ENCODE measurements at places on chromosomes 12 and 14.

GRCh38 chr12:42442888-42443287 is 116.9 kb downstream of the PPHLN1 start:
- no peak for DNase-seq

DNA sequence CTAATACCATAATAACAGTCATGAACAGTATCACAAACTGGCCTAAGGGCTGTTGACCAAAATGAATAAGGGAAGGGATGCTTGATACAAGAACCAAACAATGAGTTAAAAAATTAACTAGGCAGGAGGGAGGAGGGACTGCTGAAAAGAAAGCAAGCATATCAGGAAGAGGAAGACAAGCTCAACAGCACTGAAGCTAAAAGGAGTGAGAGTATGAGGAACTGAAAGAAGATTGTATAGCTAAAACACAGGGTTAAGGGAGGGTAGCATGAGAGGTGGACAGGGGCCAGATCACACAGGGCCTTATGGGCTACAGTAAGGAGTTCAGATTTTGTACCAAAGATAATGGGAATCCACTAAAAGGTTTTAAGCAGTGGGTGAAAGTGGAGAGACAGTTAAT is 34.1 kb downstream of the ITGA7 start:
- DNase-seq: no peak

DNA sequence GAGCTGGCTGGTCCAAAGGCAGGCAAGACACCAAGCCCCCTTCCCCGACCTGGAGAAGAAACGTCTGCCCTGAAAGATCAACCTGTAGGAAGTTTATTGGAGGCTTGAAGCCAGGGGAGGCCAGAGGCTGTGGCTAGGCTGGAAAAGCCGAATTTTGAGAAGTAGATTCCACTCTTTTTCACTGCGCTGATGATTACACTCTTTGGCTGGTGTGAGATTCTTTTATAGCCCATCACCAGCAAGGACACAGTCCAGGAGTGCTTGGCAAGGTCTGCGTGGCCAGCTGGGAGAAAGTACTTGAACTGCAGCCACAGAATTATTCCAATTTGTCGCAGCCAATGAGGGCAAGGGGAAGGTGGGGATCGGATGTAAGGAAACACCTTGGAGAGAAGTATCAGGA is 45.0 kb downstream of the SYNE3 start:
- no peak for DNase-seq

- DNase-seq: peak; percentile 40
These were observed 2.2 kb upstream of the PTHLH start for GRCh38 chr12:27974735-27975221.

DNA sequence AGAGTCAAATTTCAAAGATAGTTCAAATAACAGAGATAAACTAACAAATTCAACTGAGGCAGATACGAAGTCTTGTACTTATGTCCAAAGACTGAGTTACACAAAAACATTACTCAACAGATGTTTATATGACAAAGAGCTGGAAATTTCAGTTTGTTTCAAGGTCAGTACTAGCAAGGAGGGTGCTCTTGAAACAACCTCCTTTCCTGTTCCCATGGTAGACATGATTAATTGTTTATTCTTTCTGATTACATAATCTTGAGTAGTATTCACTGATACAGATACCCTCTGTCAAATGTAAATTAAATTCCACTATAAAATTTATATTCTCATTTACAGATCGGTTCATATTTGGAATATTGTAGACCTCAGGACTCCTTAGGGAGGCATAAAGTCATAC is 23.4 kb downstream of the TSPAN8 start:
- DNase-seq: peak; percentile 15

GRCh38 chr14:23641915-23642588 is 5.9 kb downstream of the DHRS2 start:
- DNase-seq: no peak

DNA sequence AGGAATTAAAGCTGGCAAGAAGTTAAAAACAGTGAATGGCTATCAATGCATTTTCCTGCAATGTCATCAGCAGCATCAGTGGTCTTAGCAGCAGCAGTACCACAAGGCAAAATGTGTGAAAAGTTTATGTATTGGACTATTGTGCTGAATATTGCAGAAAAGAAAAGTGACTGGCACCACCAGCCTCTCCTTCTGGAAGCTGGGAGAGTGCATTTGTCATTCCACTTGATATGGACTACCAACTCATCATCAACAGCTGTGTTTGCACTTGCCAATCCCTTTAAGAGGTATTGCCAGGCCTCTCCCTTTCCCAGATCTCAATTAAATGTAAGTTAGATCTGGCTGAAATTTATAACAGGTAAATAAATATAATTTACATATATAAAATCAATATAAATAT is 151.0 kb upstream of the GZMB start:
- DNase-seq: no peak

- peak; percentile 54 for DNase-seq
These were observed 9.8 kb upstream of the PARP11 start for GRCh38 chr12:3882896-3883564.

- peak; percentile 94 for DNase-seq
These were observed 3.4 kb downstream of the GSG1 start for GRCh38 chr12:13099844-13100604.

- DNase-seq: no peak
These were observed 707.7 kb upstream of the NOVA1 start for GRCh38 chr14:27305441-27305945.

DNA sequence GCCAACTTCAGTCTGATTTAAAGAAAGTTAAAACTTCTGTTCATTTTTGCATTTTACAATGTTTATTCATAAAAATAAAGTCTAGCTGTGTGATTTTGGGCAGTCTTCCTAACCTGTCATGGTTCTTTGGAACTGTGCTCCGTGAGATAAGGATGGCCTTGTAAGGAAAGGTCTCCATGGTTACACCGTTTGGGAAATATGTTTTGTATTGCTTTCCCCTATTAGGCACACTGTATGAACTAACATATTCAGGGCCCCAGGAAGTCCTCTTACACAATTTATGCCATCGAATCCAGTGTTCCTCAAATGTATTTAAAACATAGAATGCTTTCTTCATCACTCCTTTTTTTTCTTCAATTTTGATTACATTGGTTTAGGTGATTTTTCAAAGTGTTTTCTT is 54.5 kb downstream of the APAF1 start:
- no peak for DNase-seq

- no peak for DNase-seq
These were observed 10.7 kb downstream of the PRH1 start for GRCh38 chr12:10873378-10873777.

DNA sequence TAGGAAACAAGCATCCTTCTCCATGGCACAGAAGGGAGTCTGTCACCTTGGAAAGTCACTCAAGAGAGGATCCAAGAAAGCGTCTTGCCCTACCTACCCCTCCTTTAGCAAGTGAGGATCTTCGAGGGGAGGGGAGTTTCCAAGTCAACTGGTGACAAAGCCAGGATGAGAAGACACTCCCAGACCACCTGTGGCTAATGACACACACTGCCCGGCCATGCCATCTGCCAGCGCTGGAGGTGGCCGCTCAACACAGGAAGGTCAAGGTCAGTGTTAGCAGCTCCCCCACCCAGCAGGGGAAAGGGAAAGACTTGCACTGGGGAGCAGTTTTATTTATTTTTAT is 41.3 kb downstream of the ELK3 start:
- DNase-seq: no peak

DNA sequence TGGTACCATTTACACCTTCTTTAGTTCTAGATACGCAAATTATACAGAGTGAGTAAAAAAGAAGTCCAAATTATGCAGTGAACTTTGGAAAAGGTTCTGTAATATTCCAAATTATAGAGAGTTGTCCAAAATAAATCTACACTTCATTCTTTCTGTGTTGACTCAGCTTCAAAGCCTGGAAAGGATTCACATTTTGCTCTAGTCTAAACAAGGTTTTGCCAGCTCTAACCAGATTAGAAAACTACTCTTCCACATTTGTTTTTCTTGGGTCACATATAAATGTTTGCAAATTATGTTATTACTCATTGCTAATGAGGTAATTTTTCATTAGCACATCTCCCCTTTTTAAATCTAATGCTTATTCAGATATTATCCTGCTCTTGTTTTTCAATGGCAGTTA is 1562.4 kb upstream of the SEL1L start:
- DNase-seq: no peak

- DNase-seq: peak; percentile 87
These were observed 776 bp downstream of the RDH5 start for GRCh38 chr12:55720894-55721444.

DNA sequence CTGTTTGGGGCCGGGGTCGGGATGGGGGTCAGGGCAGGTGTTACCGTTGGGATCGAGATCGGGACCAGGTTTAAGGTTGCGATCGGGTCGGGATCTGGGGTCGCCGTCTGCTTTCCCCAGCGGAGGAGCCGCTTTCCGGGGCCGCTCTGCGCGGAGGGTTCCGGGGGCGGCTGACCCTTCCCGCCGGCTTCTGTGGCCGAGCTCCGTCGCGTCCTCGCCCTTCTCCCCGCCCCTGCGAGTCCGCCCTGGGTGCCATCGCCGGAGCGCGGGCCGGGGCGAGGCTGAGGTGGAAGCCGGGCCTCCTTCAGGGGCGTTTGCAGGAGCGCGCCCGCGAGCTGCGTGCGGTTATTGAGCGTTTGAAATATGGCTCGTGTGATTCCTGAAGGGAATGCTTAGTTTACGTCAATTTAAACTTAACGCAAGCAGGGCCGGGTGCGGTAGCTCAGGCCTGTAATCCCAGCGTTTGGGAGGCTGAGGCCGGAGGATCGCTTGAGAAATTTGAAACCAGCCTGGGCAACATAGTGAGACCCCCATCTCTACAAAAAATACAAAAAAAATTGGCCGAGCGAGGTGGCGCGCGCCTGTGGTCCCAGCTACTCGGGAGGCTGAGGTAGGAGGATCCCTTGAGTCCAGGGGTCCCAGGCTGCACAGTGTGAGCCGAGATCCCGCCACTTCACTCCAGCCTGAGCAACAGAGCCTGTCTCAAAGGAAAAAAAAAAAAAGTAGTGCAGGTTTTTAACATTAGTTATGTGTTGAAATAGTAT is 620 bp downstream of the PGAM5 start:
- DNase-seq: peak; percentile 39

DNA sequence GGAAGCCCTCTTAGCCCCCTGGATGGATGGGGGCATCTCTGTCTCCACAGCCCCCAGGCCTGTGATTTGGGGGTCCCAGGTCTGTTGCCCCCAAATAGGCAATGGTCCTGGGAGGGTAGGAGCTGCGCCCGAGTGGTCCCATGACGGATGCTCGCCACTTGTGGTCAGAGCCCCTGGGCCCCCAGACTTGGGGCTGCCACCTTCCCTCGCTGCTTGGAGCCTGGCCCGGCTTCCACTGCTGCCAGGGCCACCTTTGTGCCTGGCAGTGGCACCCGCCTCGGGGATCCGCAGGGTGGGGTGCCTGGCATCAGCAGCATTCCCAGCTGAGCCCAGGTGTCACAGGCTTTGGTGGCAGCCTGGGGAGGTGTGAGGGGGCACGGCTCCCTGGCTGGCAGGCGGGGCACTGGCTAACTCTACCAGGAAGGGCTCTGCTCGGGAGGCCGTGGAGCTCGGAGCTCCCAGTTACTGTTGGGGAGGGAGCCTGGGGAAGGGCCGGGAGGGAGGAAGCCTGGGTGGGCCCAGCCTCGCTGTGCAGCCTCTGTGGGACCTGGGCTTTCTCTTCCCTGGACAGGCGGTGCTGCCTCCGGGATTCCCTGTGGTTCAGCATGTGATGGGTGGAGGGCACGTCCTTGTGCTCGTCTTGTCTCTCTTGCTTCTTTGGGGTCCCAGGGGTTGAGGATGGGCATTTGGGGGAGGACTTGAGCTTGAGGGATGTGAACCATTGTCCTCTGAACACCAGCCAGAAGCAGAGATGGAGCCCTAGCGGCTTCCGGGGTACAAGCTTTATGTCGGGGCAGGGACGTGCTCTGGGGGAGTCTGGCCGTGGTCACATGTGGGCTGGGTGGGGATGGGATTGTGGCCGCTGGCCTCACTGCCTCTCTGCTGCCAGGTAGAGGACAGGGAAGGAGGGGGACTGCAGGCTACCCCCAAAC is 5.4 kb downstream of the KIF26A start:
- DNase-seq: no peak

DNA sequence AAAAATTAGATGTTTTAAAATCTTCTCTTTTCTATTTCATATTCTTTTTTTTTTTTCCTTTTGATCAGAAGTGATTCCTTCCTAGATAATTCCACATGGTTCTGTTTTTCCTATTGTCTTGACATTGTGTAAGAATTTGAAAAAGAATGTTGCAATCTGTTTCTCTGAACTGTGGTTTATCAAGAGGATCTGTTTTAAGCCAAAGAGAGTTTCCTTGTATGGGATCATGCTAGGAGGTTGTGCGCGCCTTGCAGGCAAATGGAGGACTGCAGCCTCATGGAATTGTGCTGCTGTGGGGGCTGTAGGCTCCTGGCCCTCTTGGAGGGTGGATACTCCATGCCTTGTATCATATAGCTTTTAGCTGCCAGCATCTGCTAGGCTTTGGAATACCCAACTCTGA is 43.3 kb upstream of the MBIP start:
- peak; percentile 4 for DNase-seq

- no peak for DNase-seq
These were observed 748.8 kb downstream of the C12orf50 start for GRCh38 chr12:87280356-87280755.

DNA sequence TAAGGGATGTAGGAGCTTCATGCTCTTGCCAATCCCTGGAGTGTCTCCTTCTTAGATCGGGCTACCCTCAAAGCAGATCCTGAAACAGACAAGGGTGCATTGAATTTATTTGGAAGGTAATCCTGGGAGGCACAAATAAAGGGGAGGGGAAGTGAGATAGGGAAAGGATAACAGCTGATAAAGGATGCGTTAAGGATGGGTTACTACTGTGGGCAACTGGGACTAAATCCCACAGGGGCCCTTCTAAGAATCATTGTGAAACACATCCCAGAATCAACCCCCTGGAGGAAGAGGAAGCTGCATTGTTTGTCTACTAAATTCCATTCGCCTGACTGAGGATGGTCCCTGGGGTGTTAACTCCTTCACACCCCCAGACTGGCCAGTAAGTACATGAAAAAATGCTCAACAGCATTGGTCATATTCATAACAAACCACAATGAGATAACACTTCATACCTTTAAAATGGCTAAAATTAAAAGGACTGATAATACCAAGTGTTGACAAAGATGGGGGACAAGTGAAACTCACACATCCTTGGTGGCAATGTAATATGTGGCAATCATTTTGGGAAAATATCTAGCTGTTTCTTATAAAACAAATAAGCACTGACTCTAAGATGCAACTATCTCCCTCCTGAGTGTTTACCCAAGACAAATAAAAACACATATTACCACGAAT is 37.0 kb upstream of the CMKLR1 start:
- DNase-seq: no peak

DNA sequence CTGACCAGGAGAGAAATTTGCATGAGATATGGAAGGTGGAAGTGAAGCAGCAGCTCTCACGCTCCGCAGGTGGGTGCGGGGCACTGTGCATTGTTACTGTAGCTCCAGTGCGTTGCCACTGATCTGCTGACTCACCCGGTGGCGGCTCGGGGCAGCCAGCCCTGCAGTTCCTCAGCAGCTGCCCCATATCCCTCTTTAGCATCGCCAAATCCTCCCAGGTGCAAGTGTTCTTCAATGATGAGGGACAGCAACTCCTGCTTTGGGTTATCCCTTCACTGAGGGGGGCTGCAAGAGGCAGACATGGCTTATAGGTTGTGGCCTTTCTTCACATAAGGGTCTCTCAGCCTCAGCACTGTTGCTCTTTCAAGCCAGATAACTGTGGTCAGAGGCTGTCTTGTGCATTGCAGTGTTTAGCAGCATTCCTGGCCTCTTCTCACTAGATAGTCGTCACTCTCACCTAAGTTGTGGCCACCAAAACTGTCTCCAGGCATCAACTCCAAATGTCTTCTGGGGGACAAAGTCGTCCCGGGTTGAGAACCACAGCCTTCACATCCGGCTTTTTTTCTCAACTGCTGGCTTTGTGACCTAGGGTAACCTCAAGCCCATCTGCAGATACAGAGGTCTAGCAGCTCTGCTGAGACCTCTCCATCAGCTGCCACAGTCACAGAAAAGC is 180.8 kb downstream of the EFCAB11 start:
- DNase-seq: peak; percentile 61

- DNase-seq: no peak
These were observed 16.6 kb upstream of the ADGRD1 start for GRCh38 chr12:130937063-130937462.
